Cardiac septum (tissue), 1 donor: ENCODE measurements at places on chromosomes 1 and 21. TPM values are rescaled to one million over a fixed set of nuclear protein-coding genes. Genes with fewer than 3 reads are reported as not detected.

DIO1 gene
- total RNA-seq = not detected

TSNAX gene
- 35.3 TPM for total RNA-seq

FAM151A gene
- total RNA-seq = 0.22 TPM

CR1 gene
- 4.1 TPM for total RNA-seq

ZSWIM5 gene
- total RNA-seq = 1.5 TPM

AVPR1B gene
- not detected for total RNA-seq

CHAF1B gene
- 0.62 TPM for total RNA-seq

CD1D gene
- 1.2 TPM for total RNA-seq

TRIM58 gene
- 1.2 TPM for total RNA-seq

CD5L gene
- total RNA-seq = not detected

SH2D5 gene
- not detected for total RNA-seq

PTGS2 gene
- 0.81 TPM for total RNA-seq

DNA sequence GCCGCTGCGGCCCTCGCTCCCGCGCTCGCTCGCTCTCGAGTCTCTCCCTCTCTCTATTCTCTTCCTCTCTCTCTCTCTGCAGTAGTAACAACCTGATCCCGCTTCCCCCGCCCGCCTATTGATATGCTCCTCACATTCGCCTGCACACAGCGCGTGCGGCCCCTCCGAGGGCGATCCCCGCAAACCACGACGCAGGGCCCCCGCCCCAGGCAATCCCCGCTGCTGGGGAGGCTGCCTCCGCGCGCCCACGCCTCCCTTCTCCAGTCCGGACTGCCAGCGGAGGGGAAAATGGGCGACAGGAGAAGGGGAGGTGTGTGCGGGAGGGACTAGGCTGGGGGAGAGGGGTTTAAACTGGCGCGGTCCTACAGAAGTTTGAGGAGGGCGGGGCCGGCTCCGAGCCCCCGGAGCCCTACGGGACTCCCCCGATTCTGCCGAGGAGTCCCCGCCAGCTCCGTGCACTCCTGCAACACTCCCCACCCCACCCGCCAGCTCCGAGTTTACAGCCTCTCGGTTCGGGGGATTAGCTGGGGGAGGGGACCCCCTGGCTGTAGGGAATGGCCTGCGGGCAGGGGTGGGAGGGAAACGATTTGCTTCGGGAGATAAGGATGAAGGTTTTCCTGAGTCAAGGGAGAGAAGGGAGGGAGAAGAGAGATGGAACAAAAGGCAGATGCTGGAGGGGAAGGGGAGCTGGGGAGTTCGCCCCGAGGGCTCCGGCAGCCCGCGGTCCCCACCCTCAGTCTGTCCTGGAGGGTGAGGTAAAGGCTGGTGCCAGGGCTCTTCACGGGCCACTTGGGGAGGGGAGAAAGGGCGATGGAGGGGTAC lies 66.6 kb downstream of the SYT2 start:
- DNase-seq = no peak

DNA sequence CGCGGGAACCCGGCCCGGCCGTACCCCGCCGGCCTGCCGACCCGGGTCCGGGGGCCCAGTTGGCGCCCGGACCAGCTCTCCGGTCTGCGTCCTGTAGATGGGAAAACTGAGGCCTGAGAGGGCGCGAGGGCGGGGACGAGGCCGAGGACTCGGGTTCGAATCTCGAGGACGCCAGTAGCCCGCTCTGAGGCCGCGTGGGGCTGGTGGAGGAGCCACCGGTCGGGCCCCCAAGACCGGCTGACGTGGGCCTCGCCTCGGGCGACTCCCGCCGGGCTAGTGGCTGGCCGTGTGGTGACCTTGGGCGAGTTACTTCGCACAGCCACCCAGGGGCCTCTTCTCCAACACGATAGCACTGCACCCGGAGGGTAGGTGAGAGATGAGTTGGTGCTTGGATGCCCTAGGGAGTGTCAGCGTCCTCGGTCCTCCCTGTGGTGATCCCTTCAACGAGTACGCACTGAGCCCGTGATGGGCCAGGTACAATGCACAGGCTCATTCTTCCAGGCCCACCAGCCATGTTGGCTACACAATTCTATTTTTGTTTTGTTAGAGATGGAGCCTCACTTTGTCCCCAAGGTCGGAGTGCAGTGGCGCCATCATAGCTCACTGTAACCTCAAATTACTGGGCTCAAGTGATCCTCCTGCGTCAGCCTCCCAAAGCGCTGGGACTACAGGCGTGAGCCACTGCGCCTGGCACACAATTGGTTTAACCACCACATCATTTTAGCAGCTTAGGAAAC lies 404 bp upstream of the SCMH1 start:
- no peak for DNase-seq

GRCh38 chr1:233340031-233340555 lies 12.6 kb downstream of the MAP3K21 start:
- DNase-seq = no peak

DNA sequence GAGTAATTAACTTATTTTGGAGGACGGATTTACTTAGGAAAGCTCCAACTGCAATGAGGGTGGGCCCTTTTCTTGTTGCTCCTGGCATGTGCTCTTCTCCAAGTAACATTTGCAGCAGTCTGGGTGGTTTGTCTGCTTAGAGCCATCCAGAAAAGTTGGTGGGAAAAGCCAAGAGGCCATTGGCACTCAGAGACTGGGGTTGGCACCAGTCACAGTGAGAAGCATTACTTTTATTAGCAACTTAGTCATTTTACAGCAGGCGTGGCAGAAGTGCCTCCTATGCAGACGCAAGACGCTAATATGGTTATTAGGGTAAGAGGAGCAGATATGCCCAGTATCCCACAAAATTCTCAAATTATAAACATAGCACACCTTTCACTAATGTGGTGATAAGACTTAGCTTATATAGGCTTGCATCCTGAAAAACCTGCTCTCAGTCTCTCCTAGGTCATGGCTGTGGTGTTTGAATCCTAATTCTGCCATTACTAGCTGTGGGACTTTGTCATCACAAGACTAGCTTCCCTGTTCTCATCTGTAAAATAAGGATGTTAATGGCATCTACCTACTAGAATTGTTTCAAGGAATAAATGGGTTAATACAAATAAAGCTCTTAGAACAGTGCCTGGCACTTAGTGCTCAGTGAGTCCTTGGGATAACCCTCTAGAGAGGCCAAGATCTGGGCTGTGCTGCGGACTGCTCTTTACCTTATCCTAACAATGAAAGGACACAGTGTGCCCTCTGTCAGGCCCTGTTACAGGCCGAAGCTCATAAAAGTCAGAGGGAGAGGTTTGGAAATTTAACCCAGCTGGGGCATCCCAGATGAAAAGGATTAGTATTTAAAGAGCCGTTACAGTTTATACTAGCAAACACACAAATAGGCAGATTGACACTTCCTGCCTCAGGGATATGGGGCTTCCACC lies 154.6 kb downstream of the ROR1 start:
- DNase-seq = no peak

DNA sequence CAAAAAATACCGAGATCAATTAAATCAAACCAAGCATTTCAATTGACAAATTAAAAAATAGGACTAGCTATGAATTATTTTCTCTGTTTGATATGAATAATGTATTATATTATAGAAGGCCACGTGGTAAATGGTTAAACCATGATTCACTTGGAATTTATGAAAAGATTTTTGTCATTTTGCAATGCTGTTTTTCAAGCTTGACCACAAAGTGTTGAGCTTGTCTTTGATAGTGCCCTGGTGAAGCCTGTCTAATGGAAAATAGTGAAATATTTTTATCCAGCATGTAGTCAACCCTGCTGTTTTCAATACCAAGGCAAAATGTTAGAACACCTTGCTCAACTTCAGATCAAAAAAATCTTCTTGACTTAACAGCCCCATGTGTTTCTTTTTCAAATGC lies 288.0 kb upstream of the PRMT6 start:
- no peak for DNase-seq

- DNase-seq = no peak
Measured at GRCh38 chr1:240219104-240219503, 127.4 kb downstream of the FMN2 start.

DNA sequence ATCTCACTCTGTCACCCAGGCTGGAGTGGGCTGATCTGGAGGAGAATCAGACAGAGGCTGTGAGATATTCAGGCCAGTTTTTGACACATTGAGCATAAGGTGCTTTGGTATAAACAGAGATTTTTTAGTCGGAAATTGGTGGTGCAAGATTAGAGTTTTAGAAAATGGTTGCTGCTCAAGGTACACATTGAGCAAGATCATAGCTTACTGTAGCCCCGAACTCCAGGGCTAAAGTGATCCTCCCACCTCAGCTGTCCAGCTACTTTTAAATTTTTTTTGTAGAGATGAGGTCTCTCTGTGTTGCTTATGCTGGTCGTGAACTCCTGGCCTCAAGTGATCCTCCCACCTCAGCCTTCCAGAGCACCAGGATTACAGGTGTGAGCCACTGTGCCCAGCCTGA lies 43.9 kb upstream of the USP1 start:
- DNase-seq = no peak

GRCh38 chr1:40927781-40928180 lies 51.7 kb upstream of the CTPS1 start:
- DNase-seq = no peak

DNA sequence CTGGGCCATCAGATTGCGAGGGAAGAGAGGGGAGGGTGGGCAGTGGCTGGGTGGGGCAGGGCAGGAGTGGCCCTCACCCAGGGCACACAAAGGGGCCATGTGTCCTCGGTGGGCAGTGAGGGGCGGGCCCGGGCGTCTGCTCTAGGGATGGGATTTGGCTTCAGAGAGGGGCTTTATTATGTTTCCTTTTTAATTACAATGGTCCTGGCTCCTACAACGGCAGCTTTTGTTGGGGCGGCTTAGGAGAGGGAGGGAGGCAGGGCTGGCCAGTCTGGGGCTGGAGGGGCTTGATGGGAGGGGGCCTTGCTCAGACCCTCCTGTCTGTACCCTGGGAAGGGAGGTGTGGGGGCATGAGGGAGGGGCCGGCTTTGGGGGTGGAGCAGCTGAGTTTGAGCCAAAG lies 102.8 kb upstream of the WNT4 start:
- no peak for DNase-seq

- DNase-seq = no peak
Measured at GRCh38 chr1:160206036-160206389, 829 bp downstream of the PEA15 start.

- DNase-seq = no peak
Measured at GRCh38 chr1:227451057-227451456, 112.3 kb upstream of the ZNF678 start.

GRCh38 chr1:28860332-28861073 lies 48.5 kb downstream of the OPRD1 start:
- no peak for DNase-seq

DNA sequence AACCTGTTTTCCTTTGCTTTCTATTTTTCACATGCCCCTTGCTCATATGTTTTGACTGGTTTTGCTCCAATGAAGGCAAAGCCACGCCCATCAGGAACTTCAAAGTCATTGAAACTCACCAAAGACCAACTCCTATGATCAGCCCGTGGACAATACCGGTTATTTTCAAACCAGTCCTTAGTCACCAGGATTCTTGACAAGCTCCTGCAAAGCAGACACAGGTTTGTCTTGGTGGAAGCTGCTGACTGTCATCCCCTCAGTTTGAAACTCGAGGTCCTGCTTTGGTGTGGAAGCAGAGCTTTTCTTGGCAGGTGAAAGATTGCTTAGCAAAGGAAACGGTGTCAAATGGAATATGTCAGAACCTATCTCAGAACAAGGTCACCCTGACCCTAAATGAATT lies 384.7 kb upstream of the CXADR start:
- no peak for DNase-seq

DNA sequence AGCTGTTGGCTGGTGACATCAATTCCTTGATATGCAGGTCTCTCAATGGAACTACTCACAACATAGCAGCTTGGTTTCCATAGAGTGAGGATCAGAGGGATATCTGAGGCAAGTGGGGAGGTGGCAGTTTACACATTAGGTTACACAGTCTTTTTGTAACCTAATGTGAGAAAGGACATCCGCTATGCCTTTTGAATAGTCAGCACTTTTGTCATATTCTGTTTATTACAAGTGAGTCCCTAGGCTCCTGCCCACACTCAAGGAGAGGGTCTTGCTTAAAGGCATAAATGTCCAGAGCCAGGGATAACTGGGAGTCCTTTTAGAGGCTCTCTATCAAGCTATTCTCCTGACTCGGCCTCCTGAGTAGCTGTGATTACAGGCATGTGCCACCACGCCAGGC lies 104.2 kb downstream of the KCNK1 start:
- no peak for DNase-seq

GRCh38 chr21:32415451-32416398 lies 3.2 kb downstream of the EVA1C start:
- DNase-seq = no peak

DNA sequence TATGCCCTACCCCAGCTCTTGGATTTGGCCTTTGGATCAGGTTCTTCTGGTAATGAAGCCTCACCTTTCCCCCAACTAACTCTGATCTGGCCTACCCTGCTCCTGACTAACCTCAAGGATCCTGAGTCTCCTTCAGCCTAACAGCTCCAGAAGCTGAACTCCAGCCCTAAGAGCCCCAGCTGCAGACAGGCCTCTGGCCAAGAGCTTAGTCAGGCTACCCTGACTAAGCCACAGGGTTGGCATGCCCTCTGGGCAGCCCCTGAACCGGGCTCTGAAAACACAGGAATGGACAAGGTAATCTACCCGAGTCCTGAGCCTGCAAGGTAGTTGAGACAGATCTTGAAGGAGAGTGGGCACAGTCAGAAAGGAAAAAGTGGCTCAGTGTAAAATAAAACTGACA lies 29.4 kb downstream of the COA7 start:
- no peak for DNase-seq

- DNase-seq = no peak
Measured at GRCh38 chr1:172380441-172381244, 39.8 kb upstream of the C1orf105 start.

DNA sequence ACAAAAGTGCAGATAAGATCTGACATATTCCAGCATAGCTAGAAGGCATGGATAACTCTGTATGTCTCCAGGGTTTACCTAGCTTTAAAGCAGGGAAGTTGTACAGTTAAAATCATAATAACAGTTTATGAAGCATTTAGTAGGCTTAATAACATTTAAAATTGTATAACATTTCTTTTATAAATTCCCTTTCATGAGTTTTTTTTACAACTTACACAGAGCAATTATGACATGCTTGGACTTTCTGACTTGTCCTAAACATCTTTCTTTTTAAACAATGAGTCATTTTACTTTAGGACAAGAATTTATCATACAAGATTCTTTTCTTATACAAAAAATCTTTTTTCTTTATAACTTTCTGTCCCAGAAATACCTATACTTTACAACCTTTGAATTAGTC lies 408.5 kb upstream of the NEGR1 start:
- DNase-seq = no peak

GRCh38 chr21:25424634-25425033 lies 182.6 kb downstream of the MRPL39 start:
- no peak for DNase-seq

GRCh38 chr1:185500001-185500626 lies 183.1 kb upstream of the IVNS1ABP start:
- DNase-seq = no peak

GRCh38 chr1:55071477-55071876 lies 32.1 kb downstream of the PCSK9 start:
- DNase-seq = no peak

DNA sequence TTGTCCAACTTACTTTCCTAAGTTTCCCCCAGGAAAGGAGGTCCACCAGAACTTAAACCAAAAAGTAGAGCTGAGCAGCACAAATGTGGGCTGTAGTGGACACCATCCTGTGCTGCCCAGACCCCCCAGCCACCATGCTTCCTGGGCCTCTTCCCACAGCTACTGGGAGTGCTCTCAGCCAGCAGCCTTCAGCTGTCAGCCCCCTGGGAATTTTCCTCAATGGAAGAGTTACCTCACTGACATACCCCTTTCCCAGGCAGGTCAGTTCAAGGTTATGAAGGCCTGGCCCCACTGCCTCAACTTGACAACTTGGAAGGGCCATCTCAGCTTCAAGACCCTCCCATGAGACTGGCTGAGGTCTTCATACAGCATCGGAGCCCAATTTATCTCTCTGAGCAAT lies 47.7 kb downstream of the CDCP2 start:
- DNase-seq = peak; percentile 53
